Retina (tissue), 1 donor: ENCODE measurements at places on chromosomes 7 and 10.

DNA sequence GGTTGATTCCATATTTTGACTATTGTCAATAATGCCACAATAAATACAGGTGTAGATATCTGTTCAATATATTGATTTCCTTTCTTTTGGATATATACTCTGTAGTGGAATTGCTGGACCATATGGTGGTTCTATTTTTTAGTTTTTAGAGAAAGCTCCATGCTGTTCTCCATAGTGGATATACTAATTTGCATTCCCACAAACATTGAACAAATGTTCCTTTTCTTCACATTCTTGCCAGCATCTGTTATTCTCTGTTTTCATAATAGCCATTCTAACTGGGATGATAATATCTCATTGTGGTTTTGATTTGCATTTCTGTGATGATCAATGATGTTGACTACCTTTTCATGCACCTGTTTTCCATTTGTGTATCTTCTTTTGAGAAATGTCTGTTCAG, 973.7 kb downstream of the REEP3 start:
- DNase-seq, result no peak

DNA sequence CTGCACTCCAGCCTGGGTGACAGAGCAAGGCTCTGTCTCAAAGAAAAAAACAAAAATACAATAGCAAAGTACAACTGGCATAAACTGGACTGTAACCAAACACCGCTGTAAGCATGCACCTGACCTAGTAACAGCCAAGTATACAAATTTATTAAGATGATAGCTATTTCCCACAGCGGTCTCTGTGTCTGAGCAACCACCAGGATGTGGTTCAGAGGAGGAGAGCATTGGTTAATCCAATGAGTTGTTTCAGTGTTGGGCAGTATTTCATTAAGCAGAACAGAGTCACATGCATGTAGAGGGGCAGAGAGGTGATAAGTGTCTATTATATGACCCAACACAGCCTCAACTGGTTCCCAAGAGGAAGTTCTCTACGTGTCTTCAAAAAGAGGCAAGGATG, 4.0 kb downstream of the SLC16A12 start:
- DNase-seq, result no peak

DNA sequence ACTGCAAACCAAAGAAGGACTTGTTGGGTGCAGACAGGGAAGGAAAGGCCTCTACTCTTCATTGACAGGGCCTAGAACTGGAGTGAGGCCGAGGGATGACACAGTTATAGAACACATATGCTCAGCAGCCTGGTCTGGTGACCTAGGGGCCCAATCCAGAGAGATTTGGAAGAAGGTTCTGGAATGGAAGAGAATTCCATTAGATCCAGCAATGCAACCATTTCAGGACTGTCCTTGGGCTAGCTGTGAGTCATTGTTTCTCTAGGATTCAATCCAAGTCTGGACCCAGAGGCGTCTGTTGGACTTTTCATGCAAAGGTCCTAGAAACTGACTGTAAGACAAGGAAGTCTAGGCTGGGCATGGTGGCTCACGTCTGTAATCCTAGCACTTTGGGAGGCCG, 59.2 kb downstream of the WIPF3 start:
- no peak for DNase-seq

DNA sequence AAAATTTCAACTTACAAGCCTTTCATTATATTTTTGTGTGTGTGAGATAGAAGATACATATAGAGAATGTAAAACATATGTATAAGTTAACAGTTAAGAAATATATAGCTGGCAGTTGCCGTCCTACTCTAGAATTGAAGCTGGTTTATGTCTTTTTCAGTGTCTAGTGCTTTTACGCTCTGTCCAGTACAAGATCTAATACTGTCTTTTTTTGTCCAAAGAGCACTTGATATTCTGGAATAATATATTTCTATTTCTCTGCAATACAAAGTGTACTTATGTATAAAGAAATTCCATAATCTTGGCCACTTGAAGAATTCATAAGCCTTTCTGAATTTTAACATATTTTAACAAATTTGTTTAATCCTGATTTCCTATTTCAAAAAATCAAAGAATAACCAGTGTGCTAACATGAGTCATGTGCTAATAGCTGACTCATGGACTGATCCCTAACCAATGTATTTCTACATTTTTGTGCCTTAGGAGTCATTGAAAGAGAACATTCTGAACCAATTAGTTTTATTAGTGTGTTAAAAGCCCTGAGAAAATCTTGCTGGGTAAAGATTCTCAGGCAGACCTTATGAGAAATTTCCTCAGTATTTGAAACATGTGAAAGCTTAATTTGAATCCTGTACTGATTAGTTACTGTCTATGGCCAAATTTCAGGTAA, 73.2 kb upstream of the CCAR1 start:
- DNase-seq, result no peak

DNA sequence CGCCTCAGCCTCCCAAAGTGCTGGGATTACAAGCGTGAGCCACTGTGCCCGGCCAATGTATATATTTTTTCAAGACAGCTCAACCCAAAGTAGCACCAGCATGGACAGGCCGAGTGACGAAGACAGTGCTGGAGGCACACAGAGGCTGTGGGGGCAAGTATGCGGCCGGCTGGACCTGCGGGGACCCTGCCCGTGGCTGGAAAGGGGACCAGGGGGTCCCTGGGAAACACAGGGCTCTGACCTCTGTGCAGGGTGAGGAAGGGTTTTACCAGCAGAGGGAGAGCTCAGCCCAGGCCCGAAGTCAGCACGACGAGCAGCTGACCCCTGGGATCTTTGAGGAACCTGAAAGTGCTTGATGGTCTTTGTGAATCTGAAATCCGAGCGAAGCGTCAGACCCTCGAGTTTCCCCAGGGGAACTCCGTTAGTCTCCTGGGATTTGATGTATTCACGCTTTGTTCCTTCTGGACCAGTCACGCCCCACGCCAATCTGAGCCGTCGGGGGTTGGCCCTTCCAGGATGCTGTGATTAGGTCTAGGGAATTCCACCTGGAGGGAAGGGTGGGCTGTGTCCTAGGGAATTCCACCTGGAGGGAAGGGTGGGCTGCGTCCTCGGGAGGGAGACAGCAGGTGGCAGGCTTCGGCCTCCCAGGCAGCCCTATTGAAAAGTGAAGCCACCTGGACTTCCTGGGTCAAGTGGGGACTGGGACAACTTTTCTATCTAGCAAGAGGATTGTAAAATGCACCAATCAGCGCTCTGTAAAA, 10.9 kb upstream of the ZFAND2A start:
- no peak for DNase-seq

DNA sequence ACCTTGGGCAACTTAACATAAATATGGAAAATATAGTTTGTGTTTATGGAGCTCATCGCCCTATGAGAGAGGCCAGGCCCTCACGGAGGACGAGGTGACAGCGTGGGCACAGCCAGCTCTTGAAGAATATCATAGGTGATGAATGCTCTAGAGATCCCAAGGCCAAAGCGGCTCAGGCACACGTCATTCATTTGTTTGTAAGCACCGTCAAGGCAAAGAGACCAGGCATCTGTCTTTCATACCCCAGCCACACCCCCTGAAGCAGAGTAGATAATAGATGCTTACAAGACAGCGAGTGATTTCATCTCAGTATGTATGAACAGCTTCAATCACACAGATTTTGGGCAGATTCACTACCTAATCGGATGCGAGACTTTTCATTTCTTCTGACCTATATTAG, 242.1 kb upstream of the C7orf33 start:
- no peak for DNase-seq

DNA sequence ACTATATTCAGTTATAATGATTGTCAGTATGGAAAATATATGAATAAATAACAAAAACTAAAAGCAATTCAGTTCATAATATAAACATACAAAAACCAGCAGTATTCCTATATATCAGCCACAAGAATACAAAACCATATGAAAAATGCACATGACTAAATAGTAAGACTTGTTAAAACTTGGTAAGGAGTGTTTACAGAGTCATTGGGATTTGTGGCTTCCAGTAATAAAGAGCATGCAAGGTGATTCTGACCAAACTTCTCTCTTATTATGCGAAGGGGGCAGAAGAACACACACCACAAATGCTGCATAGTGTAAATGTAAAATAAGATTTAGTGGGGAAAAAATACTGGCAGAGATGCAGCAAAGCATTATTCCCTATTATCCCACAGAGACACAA, 8.8 kb upstream of the CNOT4 start:
- DNase-seq, result no peak

- no peak for DNase-seq
These were observed 71.7 kb upstream of the TMEM106B start for GRCh38 chr7:12139416-12139815.

DNA sequence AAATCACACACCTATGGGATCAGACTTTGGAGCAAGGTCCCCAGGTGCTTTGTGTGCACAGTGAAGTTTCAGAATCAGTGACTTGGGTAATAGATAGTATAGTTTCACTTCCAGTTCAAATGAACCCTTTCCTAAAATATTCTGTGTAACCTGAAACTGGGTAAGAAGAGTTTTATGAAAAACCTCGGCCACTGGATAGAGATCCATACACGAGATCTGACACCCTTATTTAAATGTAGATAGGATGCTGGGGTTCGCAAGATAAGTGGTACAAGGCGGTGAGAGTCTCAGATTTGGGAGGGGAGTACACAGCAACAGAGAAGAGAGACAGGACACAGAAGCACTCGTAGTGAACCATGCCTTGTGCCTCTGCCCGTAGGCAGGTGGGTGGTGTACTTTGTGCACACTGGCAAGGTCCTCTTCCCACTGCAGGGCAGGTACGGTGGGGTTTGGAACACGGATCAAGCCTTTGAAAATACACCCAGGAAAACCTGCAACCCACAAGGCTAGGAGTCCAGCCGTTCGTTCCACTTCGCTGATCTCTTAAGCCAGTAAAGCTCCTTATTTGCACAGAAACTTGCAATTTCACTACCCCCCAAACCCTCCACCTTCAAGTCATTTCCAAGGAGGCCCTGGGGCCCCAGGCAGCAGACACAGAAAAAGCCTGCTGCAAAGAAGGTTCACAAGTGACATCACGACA, 162.8 kb downstream of the USP6NL start:
- no peak for DNase-seq
